ENCODE measurements at places on chromosomes 6 and 20.

GRCh38 chr20:58713801-58714339 is 21.3 kb downstream of the NPEPL1 start:
- peak; percentile 6 for DNase-seq

DNA sequence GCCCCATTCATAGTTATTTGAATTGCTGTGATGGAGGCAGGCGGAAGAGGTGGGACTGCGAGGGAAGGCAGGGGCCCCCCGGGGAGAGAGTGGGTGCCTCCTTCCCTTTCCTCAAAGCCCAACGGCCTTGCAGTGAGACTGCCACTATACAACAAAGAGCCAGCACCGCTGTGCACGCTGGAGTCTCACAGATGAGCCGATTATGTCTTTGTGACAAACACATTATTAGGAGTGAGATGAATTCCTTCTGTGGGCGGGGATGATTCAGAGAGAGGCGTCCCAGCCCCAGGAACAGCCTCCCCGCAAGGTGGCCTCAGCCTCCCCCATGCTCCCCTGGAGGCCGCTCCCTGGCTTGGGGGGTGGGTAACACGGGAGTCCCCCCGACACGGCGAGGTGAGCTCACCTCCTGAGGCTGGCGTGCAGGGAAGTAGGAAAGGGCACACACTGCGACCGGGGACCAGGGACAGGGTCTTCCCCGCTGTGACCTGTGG is 26.7 kb downstream of the NTSR1 start:
- no peak for DNase-seq

GRCh38 chr20:31547017-31547675 is 32.9 kb downstream of the HM13 start:
- peak; percentile 90 for DNase-seq

GRCh38 chr6:1326535-1327121 is 14.7 kb downstream of the FOXQ1 start:
- no peak for DNase-seq

DNA sequence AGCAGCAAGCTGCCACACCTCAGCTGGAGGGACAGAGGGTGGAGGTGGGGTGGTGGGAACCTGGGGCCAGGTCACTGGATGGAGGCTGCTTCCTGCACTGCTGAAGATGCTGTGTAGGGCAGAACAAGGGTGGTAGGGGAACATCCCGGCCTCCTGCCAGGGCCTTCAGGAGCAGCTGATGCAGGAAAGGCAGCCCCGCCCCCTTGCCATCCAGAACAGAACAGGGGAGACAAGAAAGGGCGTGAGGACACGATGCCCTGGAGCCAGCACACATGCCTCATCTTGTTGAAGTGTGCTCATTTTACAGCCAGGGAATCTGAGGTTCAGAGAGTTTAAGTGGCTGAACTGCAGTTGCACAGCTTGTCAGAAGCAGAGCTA is 43.1 kb upstream of the PHACTR3 start:
- DNase-seq = no peak

All from right cardiac atrium (tissue), 5 donors.